Brain microvascular endothelial cell (primary cell): ENCODE measurements at places on chromosomes 1 and 21.

- DNase-seq: peak; percentile 76
These were observed 40.9 kb downstream of the PLXNA2 start for GRCh38 chr1:208203127-208203847.

DNA sequence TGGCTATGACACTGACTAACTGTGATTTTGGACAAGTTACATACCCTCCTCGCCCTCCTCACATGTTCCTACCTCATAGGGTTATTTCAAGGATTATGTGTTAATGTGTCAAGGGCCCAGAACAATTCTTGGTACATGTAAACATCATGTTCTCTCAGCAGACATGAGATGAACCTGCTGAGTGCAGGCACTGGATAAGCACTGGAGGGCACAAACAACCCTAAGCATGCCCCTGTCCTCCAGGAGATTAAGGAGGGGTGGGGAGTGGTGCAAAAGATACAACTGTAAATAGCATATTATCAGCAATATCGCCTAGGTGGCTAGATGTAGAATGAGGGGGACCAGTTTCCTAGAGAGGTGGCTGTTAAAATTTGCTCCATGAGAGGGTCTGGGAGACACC, 17.7 kb upstream of the RGS16 start:
- no peak for DNase-seq

DNA sequence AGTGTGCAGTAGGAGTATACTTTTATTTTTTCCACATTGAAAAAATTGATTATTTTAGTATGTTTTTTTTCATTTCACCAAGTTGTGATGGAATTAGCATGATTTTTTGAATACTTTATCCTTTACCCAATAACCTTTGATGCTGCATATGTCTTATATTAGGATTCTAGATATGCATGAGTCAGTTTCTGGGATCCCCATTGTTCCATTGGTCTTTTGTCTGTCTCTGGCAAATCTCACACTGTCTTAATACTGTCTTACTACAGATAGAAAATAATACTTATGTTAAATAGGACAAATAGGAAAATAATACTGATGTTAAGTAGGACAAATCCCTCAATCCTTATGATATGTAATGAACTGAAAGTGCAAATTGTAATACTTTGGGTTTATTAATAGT, 54.3 kb upstream of the ASB17 start:
- DNase-seq: no peak

- DNase-seq: no peak
These were observed 147.7 kb upstream of the CACNA1E start for GRCh38 chr1:181335631-181336030.

DNA sequence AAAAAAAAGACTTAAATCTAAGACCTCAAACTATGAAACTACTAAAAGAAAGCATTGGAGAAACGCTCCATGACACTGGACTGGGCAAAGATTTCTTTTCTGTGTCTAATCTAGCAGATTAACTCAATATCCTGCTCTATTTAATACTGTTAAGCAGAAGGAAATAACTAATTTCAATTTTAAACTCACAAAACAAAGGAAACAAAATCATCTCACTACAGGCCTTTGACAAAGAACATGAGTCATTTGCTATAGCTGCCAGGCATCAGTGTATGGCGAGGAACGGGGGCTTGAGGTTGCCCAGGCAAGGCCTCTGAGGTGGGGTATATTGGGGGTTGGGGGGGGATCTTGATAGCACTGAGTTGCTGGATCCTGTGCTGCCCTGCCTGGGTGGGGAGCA, 20.9 kb downstream of the SZT2 start:
- DNase-seq: no peak
